Right ventricle myocardium inferior (tissue), 1 donor: ENCODE measurements at places on chromosomes 1 and 21. TPM values are rescaled to one million over a fixed set of nuclear protein-coding genes. Genes with fewer than 3 reads are reported as not detected.

- peak; percentile 73 for DNase-seq
These were observed 255.9 kb downstream of the NFIA start for GRCh38 chr1:61337981-61338848.

DNA sequence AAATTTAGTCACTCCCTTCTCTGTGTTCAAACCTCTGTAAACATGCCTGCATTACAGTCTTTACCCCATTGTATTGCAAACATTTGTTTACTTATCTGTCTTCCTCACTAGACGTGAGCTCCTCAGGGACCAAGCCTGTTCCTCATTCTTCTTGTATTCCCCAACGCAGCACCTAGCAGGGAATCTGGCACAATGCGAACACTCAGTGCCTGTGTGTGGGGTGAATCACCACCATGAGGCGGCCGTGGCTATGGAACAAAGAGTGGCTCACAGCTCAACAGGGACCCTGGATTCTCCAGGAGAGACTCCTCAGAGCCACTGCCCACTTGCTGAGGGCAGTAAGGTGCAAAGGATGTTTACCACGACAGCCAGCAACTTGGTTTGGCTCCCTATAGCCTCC, 95.9 kb downstream of the DDX20 start:
- no peak for DNase-seq

GRCh38 chr1:173900992-173901391, 16.1 kb downstream of the SERPINC1 start:
- no peak for DNase-seq

GRCh38 chr1:47333922-47334764, 553 bp downstream of the CMPK1 start:
- peak; percentile 93 for DNase-seq

- DNase-seq: no peak
These were observed 65.9 kb downstream of the ZBTB18 start for GRCh38 chr1:244116946-244117345.

DNA sequence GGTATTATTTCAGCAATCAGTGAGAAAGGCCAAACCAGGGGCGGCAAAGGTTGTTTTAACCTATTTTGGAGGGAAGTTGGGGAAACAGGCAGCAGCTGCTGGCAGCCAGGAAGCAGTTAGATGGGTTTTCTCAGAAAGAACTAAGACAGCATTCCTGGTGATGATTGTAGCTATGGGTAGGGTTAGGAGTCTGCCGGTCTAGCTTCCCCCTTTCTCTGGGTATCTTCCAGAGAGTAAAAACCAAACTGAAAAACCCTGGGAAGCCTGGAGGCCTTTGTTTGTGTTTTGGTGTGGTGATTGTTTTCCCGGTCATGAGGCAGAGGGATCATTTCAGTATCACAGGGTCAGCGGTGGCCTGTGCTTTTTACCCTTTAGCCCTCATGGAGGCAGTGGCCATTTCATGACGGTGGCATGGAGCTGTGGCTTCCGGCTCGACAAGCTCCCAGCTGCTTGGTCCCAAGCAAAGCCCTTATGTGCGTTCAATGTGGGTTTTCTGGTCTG, 19.5 kb upstream of the TNFRSF1B start:
- no peak for DNase-seq

GRCh38 chr1:162361349-162361748, 15.3 kb downstream of the SPATA46 start:
- DNase-seq: no peak

Gene JAM2
- total RNA-seq: 38.2 TPM

Gene HORMAD1
- not detected for total RNA-seq

Gene FCRL3
- total RNA-seq: 0.24 TPM

Gene TRMT13
- 6.6 TPM for total RNA-seq
